ENCODE measurements at places on chromosomes 3 and 15.

- DNase-seq, result no peak
These were observed 109.5 kb downstream of the RPLP1 start for GRCh38 chr15:69562116-69562515.

- no peak for DNase-seq
These were observed 74.0 kb downstream of the ADAMTS7 start for GRCh38 chr15:78737187-78737820.

GRCh38 chr3:115666081-115666480 is 42.8 kb downstream of the GAP43 start:
- no peak for DNase-seq

- no peak for DNase-seq
These were observed 62.7 kb downstream of the PXYLP1 start for GRCh38 chr3:141294301-141294700.

DNA sequence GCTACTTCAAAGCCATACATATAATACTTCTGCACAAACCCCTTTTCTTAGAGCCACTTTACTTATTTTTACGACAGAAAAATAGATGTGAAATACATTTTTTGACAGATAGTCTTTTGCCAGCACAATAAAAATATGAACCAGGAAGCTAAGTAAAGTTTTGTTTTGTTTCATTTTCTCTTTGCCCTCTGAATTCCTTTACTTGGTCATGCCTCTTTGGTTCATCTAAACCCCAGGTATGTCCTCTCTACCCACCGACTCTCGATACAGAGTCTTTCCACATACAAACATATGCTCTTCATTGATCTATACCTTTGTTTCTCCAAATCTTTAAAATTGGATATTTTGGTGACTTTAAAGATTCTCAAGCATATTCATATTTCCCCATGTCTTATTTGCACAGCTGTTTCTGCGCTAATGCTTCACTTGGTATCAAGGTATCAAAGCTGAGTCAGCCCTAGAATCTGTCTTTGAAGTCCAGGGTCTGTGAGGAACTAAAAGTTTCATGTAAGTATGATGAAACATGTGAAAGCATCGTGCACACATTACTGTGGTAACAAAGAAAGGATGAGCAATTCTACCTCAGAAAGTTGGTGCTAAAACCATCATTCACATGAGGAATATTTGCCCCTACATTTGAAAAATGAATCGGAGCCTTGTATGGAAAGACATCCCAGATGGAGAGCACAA is 845.4 kb downstream of the NAALADL2 start:
- no peak for DNase-seq
